ENCODE measurements at places on chromosomes 1 and 21. TPM values are rescaled to one million over a fixed set of nuclear protein-coding genes. Genes with fewer than 3 reads are reported as not detected.

DNA sequence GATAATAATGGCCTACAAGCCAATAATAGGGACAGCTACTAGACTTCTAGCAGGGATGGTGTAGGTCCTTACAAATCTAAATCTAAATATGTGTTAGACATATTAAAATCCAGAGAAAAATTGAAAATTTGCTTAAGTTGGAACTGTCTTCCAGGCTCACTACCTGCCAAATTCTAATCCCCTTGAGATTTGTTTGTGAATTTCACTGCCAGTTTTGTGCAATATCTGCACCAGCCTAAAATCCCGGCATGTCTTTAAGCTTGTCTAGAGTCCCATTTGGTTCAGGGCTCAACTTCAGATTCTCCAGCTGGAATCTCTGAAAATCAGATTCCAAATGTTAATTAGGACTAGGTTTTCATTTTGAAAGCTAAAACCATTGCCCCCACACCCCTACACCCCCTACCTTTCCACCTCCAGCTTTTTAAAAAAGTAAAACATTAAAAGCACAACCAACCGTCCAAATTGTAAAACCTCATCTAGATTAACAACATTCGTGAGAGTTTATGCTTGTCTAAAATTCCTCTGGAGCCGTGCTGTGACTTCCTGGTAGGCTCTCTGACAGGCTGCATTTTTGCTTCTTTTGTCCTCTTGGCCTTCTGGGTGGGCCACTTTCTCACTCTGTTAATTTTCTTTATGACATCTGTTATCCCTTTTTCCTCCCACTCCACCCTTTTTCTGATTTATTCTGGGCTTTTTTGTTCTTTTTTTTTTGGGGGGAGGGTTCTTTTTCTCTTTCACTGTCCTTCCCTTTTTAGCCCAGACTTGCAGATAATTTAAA lies 348.7 kb downstream of the PAPPA2 start:
- no peak overlapping the region for H3K27ac ChIP-seq
- H3K4me1 ChIP-seq, result no peaks in the 10 kb centered on the region
- no peaks in the 10 kb centered on the region for H3K36me3 ChIP-seq
- H3K27me3 ChIP-seq, result no peaks in the 10 kb centered on the region
- H3K4me3 ChIP-seq, result no peak overlapping the region

- H3K4me3 ChIP-seq, result no peak overlapping the region
- no peaks in the 10 kb centered on the region for H3K36me3 ChIP-seq
- H3K27ac ChIP-seq, result peak overlapping the region; percentile 6
Observed at GRCh38 chr1:91689641-91690481, 189.2 kb downstream of the CDC7 start.

DNA sequence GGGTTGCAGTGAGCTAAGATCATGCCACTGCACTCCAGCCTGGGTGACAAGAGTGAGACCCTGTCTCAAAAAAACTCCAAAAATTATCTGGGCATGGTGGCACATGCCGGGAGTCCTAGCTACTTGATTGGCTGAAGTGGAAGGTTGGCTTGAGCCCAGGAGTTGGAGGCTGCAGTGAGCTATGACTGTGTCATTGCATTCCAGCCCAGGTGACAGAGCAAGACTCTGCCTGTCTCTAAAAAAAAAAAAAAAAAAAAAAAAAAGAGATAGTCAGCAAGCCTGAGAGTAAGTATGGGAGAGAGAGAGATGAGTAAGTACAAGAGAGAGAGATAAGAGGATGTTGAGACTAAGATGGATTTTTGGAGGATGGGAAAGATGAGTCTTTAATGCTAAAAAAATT lies 180.8 kb upstream of the CACYBP start:
- H3K4me1 ChIP-seq, result no peaks in the 10 kb centered on the region
- no peaks in the 10 kb centered on the region for H3K27me3 ChIP-seq
- no peaks in the 10 kb centered on the region for H3K36me3 ChIP-seq
- H3K4me3 ChIP-seq, result no peak overlapping the region
- DNase-seq, result no peak
- H3K27ac ChIP-seq, result no peak overlapping the region

GRCh38 chr1:22751124-22751531 lies 40.5 kb downstream of the EPHB2 start:
- H3K4me3 ChIP-seq, result no peak overlapping the region
- no peaks in the 10 kb centered on the region for H3K36me3 ChIP-seq
- no peak for DNase-seq
- no peak overlapping the region for H3K27ac ChIP-seq
- H3K4me1 ChIP-seq, result peaks cover 11% of the 10 kb centered on the region
- H3K27me3 ChIP-seq, result no peaks in the 10 kb centered on the region

GRCh38 chr1:61043010-61043820 lies 39.1 kb upstream of the NFIA start:
- no peaks in the 10 kb centered on the region for H3K27me3 ChIP-seq
- no peak overlapping the region for H3K27ac ChIP-seq
- no peaks in the 10 kb centered on the region for H3K36me3 ChIP-seq
- peak overlapping the region; percentile 48 for H3K4me3 ChIP-seq

- peaks cover 4% of the 10 kb centered on the region for H3K4me1 ChIP-seq
- H3K36me3 ChIP-seq, result no peaks in the 10 kb centered on the region
- H3K27ac ChIP-seq, result no peak overlapping the region
- no peaks in the 10 kb centered on the region for H3K27me3 ChIP-seq
Observed at GRCh38 chr1:236091933-236092318, 27.0 kb upstream of the NID1 start.

- no peak for DNase-seq
- H3K36me3 ChIP-seq, result no peaks in the 10 kb centered on the region
- no peak overlapping the region for H3K4me3 ChIP-seq
Observed at GRCh38 chr21:26925122-26925521, 41.8 kb downstream of the ADAMTS5 start.

The PPFIA4 gene
- 1.1 TPM for total RNA-seq

The EPS15 gene
- total RNA-seq, result 80.6 TPM

Data from ovary (tissue), 10 donors.